CD4-positive, alpha-beta T cell treated with Interleukin-21 for 1 hour (primary cell): ENCODE measurements at places on chromosomes 2 and 18.
A peak's percentile ranks its signal among the peaks of the same experiment; 100 is the strongest.

- no peak for DNase-seq
Measured at GRCh38 chr2:70943205-70943871, 7.6 kb downstream of the ATP6V1B1 start.

- DNase-seq: no peak
Measured at GRCh38 chr2:105327690-105328089, 1.8 kb downstream of the TGFBRAP1 start.

GRCh38 chr2:102950371-102950946 lies 188.6 kb downstream of the TMEM182 start:
- no peak for DNase-seq

GRCh38 chr2:46010925-46011490 lies 286.2 kb upstream of the EPAS1 start:
- peak; percentile 33 for DNase-seq

DNA sequence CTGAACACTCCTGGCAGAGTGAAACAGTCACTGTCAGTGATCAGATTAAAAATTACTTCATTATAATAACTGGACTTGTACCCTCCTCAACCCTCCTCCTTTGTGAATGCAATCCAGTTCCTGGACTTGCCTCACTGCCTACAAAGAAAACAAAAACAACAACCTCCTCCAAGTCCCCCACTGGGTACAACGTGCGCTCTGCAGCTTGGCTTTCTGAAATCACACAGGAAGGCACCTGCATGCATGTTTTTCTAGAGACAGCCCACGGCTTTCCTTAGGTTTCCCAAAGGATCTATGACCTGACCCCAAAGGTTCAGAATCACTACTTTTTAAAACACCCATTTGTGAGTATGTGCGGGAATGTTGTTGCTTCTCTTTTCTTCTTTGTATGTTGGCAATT lies 61.4 kb upstream of the TUBA3E start:
- no peak for DNase-seq

GRCh38 chr2:202690321-202690900 lies 55.6 kb downstream of the FAM117B start:
- DNase-seq: no peak

DNA sequence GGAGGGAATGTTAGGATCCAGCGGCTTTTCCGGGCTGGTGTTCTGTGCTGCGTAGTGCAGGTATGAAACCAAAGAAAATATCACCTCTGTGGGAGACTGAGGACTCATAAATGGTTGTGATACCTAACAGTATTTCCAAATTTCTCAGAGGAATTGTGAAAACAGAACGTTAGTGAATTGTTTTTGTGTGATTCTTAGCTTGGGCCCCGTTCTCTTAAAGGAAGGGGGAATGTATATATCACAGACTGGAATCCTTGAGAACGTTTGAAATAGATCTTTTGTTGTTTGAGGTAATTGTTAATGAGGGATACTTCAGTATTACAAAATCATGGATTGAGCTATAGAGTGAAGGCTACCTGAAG lies 834 bp downstream of the ZNF638 start:
- no peak for DNase-seq

DNA sequence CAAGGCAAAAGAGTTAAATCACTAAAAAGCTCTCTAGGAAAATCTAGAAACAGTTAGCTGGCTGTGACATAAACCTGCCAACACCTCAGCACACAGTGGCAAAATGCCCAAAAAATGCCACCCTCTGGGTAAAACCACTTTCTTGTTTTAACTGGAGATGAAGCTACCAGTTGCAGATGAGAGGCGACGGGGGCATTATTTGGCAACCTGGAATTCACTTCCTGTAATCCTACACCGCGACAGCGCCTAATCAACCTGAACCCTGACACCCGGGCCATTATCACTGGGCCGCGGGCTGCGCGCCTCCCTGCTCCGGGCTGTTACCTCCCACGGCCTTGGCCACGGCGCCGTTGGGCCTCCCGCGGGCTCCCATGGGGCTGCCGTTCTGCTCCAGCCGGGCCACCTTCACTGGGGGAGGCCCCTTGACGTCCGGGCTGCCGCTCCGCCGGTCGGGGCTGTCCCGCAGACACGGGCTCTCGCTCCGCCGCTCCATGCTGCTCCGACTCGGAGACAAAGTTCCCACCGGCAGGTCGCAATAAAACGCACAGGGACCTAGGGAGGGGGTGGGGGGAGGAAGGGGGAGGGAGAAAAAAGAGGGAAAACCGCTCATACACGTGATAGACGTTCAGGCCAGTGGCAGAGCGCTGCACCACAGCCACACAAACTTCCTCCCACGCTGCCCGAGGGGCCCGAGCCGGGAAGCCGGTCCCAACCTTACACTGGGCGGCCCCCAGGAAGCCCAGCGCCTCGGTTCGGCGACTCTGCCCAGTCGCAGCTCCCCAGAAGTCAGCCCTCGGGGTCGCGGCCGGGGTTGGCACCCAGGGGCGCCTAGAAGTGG lies 2.0 kb downstream of the SATB2 start:
- no peak for DNase-seq

GRCh38 chr2:84964406-84965191 lies 6.4 kb upstream of the KCMF1 start:
- no peak for DNase-seq

- no peak for DNase-seq
Measured at GRCh38 chr2:118858485-118859156, 11.2 kb upstream of the EN1 start.

GRCh38 chr2:58834404-58834803 lies 593.3 kb upstream of the FANCL start:
- DNase-seq: no peak

GRCh38 chr2:195612611-195613495 lies 44.2 kb upstream of the SLC39A10 start:
- no peak for DNase-seq

- DNase-seq: peak; percentile 14
Measured at GRCh38 chr2:215979620-215980019, 33.7 kb downstream of the MREG start.

- no peak for DNase-seq
Measured at GRCh38 chr2:120935339-120936313, 200.0 kb downstream of the GLI2 start.

GRCh38 chr2:207231967-207232366 lies 66.2 kb upstream of the KLF7 start:
- no peak for DNase-seq

DNA sequence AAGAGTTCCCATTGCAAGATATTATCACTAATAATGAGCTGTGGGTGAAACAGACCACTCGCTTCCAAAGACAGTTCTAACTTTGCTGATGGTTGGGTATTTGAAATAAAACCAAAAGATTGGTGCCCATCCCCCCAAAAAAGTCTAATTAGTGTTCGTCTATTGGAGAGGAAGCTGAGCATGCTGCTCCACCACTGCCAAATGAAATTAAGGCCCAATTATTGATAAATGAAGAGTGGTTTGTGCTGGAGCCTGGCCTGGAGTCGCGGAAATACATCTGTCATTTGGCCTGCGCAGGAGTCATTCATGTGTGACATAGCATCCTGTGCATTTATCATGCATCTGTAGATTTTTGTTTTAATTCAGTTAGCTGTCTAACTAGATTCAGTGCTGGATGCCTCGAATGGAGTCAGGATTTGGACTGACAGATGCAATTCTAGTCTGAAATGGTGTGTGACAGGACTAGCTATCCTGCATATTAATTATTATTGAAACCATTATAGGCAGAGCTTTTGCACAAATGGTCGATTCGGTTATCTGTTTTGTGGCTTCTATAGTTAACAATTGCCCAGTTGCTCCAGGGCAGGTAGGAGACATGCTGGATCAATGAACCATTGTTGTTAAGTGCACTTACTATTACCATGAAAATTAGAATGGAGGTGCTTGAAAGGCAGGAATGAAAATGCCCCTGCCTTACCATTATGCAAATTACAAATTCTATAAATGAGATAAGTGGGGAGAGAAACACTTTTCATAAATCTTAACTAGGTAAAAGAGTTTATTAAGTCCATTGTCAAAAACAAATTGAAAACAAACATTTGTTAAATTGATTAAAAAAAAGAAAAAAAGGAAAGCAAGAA lies 450.4 kb upstream of the TCF4 start:
- no peak for DNase-seq

DNA sequence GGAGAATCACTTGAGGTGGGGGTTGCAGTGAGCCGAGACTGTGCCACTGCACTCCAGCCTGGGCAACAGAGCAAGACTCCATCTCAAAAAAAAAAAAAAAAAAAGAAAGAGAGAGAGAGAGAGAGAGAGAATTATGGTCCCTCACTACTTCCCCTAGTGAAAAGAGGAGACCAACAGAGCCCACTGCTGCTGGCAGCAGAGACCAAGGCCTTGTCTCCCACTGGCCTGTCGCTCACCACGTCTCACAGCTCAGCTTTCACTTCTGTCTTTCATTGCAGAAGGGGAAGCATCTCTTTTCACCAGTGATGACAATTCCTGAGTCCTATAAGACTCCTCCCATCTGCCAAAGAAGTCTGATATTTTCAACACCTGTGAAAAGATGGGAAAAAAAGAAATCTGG lies 81.3 kb downstream of the CLHC1 start:
- DNase-seq: peak; percentile 13

DNA sequence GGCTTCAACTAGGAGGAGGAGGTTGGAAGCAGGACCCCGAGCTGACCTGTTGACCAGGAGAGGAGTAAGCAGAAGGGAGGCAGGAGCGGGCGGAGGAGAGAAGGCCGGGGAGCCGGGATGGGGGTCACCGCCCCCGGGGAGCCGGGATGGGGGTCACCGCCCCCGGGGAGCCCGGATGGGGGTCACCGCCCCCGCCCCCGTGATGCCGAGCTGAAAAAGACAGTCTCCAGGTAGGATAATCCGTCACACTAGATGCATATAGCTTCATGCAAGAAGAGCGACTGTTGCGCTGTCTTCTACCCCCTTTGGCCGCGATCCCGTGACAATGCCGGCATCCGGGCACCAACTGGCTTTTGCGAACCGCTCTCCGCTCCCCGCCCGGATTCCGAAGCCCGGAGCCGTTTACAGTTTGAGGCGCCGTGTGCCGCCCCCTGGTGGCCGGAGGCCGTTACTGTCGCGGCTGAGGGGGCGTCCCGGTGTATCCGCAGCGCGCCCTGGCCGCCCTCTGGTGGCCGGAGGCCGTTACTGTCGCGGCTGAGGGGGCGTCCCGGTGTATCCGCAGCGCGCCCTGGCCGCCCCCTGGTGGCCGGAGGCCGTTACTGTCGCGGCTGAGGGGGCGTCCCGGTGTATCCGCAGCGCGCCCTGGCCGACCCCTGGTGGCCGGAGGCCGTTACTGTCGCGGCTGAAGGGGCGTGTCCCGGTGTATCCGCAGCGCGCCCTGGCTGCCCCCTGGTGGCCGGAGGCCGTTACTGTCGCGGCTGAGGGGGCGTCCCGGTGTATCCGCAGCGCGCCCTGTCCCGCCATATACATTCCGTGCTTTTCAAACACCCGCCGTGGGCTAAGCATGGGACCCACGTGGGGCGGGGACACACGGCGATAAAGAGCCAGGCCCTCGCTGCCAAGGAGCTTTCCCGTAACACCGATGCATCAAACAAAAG lies 89.6 kb downstream of the ACTR3 start:
- DNase-seq: peak; percentile 31

DNA sequence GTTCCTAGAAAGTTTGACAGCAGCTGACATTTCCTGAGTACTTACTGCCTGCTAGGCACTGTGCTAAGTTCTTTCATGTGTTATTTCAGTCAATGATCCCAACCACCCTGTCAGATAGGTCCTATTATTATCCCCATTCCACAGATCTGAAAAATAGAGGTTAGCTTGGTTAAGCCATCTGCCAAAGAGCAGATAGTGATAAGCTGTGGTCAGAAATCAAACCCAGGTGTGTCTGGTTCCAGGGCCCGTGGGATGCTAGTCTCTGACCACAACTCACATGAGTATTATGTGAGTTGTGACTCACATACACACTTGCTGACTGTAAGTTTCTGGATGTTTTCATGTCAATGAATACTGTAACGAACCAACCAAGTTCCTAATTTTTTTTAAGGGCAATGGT lies 132.0 kb upstream of the APCDD1 start:
- DNase-seq: no peak

DNA sequence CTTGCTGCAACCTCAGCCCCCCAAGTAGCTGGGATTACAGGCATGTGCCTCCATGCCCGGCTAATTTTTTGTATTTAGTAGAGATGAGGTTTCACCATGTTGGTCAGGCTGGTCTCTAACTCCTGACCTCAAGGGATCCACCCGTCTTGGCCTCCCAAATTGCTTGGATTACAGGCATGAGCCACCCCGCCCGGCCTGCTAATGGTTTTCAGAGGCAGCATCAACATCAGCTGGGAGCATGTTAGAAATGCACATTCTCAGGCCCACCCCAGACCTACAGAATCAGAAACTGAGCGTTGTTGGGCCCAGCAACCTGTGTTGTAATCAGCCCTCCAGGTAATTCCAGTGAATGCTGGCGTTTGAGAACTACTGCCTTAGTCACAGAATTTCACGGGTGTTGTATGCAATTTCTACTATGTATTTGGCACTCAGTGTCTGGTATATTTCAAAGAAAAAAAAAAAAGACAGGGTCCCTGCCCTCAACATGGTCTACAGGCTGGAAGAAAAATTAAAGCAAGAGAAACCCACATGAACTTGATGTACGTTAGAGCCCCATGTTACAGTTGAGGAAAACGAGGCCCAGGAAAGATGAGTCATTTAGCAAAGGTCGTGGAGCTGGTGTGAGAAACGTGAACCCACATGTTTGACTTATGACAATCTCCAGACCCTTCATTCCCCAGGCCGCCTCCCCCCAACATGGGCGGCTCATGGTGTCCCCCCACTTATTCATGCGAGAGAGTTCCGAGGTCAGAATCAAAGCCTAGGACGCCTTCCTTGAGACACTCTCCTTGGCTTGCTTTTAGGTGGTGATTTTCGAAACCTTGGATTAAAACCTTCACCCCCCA lies 35.3 kb downstream of the SH3BP4 start:
- no peak for DNase-seq

GRCh38 chr2:216666461-216667233 lies 28.7 kb downstream of the IGFBP5 start:
- peak; percentile 68 for DNase-seq

- no peak for DNase-seq
Measured at GRCh38 chr2:55555977-55556376, 36.5 kb downstream of the CFAP36 start.

GRCh38 chr2:72128059-72128842 lies 19.4 kb downstream of the CYP26B1 start:
- DNase-seq: no peak

GRCh38 chr2:216486271-216486670 lies 12.4 kb upstream of the RPL37A start:
- DNase-seq: no peak

GRCh38 chr2:237278568-237278967 lies 135.4 kb downstream of the COL6A3 start:
- no peak for DNase-seq

DNA sequence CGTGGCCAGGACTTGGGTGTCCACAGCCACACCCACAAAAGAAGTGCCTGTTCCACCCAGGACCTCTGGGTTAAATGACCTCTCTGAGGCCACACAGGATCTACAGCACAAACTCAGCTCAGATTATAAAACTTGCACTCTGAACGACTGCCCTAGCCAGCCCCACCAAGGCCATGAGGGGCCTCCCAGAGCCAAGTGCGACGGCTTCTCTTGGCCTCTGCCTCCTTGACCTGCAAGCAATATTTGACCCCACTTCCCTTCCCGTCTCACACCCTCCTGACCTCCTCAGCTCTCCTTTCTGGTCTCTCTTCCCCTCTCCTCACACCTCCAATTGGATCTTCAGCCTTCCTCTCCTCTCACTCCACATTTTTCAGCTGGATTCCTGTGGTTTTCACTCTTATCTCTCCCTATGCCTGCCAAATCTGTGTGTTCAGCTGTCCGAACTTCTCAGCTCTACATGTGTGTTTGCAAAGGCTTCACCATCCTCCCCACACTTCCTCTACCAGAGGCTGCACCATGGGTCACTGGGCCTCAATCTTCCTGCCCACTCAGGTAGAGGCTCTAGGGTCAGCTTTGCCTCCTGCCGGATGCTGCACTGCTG lies 25.3 kb upstream of the STEAP3 start:
- DNase-seq: no peak
